ENCODE measurements at places on chromosomes 6 and 20.

DNA sequence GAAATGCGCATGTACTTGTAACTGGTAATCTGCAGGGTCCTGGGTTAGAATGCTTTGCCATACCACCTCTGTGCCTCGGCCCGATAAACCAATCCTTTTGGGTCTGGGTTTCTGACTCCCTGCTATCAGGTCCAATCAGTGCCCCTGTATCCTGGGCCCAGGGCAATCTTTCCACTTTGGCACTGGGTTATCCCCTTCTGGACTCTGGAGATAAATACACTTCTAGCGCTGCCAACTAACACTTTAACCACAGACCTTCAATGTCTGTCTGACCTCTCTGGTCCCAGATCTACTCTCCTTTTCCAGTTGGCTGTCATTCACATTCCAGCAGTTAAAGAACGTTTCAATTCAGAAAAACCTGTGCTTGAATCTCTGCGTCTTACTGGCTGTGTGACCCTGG, 55.3 kb downstream of the DNAAF9 start:
- DNase-seq: no peak

DNA sequence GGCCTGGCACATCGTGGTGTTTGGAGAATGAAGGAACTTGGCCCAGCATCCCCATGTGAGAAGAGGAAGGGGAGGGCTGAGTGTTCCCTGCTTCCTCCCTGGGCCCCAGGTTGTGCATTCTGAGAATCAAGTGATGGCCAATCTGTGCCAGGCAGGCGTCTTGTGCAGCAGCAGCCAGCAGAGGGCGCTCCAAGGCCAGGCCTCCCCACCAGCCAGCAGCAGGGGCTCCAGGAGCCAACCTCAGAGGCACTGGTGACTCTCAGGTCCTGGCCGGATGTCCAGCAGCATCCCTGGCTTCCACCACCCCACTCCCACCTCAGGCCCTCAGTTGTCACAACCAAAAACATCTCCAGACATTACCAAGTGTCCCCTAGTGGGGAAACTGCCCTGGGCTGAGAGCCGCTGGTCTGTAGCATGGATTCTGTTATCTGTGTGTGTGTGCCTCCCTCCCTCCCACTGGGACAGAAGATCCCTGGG, 192.0 kb downstream of the PREX1 start:
- DNase-seq: peak; percentile 26

- no peak for DNase-seq
Observed at GRCh38 chr6:125810445-125810844, 19.7 kb downstream of the NCOA7 start.

GRCh38 chr20:59644371-59644939, 40.1 kb downstream of the PHACTR3 start:
- DNase-seq: no peak

DNA sequence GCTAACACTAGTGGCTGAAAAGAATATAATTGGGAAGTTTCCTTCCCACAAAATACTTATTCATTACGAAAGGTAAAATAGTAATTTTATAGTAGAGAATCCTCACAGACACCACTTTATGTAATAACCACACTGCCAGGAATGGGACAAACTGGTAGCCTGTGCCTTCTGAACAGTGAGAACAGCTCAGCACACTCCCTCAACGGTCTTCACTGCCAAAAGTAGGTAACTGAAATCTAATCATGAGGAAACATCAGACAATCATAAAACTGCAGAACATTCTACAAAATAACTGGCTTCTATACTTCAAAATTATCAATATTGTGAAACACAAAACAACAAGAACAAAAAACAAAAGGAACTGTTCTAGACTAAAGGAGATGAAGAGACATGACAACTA, 44.1 kb downstream of the NUP153 start:
- DNase-seq: no peak

DNA sequence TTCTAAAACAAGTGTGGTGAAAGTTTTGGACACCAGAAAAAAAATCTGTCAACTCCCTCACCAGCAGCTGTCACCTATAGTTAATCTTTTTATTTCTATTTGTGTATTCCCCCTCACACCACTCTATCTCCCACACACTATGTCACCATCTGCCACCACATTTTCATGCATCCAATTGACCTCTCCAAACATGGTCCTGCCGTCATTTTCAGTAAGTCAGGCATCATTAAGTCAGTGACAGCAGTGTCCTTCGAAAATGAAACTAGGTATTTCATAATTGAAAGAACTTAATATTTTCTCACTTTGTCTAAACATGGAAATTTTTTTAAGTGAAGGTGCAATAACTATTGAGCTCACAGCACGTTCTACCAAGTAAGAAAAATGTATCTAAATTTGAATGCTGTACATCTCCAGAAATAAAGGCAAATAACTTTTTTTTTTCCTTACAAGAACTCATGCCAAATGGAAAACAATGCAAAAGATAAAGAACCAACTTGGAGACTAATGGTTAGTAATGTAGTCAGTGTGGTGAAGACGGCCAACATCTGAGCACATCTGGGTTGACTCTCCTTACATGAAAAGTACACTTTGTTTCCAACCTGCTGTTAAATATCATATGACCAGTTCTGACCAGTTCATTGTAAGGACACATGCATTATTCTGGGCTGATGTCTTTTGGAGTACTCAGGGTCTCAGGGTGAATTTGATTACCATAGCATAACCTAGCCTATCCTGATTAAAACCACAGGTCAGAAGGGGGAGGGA, 623.3 kb upstream of the MANEA start:
- no peak for DNase-seq
